ENCODE measurements at places on chromosomes 11 and 22.

DNA sequence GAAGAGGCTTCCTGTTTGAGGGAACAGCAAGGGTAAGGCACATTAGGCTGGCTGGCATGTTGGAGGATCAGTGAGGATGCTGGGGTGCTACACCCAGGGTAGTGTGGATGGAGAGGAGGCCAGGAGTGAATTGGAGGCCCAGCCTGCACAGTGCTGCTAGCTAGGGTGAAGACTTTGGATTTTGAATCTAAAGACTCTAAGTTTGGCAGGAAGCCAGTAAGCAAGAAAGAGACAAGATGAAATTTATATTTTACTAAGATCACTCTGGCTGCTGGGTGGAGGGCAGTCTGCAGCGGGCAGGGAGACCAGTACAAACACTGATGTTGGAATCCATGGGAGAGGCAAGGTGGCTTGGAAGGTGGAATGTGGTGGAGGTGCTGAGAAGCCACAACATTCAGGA is 43.6 kb downstream of the TSPAN18 start:
- DNase-seq, result no peak

GRCh38 chr11:128463979-128464378 is 123.4 kb downstream of the ETS1 start:
- no peak for DNase-seq

GRCh38 chr11:87740451-87740850 is 434.8 kb downstream of the RAB38 start:
- DNase-seq, result no peak

GRCh38 chr11:59368238-59369022 is 9.7 kb downstream of the OR5AN1 start:
- no peak for DNase-seq

- DNase-seq, result no peak
Observed at GRCh38 chr22:21837248-21837979, 30.0 kb downstream of the MAPK1 start.

GRCh38 chr11:134386945-134387344 is 25.1 kb downstream of the B3GAT1 start:
- DNase-seq, result no peak

DNA sequence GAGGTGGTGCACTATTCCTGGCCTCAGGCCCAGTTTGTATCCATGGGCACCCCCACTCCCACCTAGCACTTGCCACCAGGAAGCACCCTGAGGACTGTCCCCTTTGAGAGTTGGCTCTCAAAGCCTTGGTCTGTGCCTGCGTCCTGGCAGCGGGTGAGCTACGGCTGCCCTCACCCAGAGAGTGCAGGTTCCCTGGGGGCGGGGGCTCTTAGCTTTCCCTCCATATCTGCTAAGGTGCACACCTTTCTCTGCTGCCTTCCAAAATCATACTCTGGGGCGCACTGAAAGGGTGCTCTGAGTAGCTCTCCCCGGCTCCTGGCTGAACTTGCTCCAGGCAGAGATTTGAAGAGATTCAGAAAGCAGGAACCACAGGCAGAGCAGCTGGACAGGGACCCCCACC is 7.1 kb downstream of the KCNQ1 start:
- no peak for DNase-seq

GRCh38 chr22:24321999-24322398 is 51.4 kb downstream of the SPECC1L start:
- DNase-seq, result no peak

- no peak for DNase-seq
Observed at GRCh38 chr22:39445678-39446077, 11.1 kb upstream of the MGAT3 start.

DNA sequence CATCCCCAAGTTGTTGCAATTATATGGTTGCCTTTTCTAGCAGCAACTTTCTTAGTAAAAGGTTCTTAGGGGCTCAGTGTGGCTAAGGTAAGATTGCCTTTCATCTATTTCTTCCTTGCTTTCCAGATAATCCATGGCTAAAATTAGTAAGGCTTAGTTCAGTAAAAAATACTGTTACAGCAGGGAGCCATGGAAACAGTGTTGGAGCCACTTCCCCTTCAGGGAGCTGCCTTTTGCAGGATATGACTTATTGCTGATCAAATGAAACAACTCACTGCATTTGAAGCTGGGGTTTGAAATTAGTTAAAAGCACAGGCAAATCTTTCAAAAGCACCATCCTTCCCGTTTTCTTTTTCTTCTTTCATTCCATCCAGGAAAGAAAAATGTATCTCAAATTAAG is 184.3 kb downstream of the C11orf87 start:
- no peak for DNase-seq

DNA sequence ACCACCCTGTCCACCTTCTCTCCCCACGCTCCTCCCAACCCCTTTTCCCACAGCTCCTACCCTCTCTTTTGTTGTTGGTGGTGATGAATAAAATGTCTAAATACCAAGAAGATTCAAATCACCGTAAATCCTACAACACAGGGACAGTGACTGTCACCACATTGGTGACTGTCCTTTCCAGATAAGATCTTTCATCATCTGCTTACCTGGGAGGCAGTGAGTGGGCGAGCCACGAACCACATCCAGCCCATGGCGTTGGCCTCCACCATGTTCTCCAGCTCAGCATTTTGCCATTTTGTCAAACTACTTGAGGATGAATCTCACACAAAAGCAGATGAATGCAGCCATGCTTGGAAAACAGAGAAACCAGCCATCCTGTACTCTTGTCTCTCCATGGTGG is 6.7 kb upstream of the CYTH4 start:
- DNase-seq, result no peak

- peak; percentile 75 for DNase-seq
Observed at GRCh38 chr11:27443227-27443626, 29.4 kb downstream of the LGR4 start.

DNA sequence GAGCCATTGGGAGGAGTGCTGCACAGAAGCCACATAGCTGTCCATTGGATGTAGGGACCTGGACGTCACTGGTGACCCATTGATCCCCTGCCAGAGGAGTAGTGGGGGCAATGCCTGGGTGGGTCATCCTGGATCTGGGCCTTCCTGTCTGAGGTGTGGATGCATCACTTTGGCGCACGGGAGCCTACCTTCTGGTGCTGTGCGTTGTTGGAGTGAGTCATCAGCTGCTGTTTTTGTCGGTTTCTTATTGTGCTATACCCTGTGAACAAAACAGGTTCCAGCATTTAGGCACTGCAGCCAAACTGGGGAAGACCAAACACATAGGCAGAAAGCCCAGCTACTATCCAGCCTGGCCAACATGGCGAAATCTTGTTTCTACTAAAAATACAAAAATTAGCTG is 3.2 kb downstream of the TAF6L start:
- DNase-seq, result no peak

- no peak for DNase-seq
Observed at GRCh38 chr11:44533921-44534711, 31.3 kb upstream of the CD82 start.

GRCh38 chr11:2409126-2409525 is 8.6 kb downstream of the TSSC4 start:
- DNase-seq, result no peak

DNA sequence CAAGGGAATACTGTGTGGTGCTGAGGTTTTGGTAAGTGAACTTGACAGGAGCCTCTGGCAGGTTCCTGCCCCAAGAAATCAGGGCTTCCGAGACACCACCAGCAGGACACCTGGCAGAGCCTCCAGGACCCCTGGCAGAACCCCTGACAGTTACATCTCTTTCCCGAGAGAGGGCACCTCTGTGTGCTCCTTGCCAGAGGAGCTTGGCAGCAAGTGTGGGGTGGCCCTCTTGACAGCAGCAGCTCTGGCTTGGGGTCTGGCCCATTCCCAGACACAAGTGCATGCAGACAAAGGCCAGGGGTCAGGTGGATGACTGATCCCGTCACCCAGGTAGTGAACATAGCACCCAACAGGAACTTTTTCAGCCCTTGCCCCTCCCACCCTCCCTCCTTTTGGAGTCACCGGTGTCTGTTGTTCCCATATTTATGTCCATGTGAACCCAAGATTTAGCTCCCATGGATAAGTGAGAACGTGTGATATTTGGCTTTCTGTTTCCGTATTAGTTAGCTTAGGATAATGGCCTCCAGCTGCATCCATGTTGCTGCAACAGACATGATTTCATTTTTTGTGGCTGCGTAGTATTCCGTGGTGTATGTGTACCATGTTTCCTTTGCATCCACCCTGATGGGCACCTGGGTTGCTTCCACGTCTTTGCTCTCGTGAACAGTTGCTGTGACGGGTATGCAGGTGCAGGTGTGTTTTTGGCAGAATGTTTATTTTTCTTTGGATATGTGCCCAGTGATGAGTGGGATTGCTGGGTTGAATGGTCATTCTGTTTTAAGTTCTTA is 21.2 kb upstream of the OSBPL5 start:
- DNase-seq, result no peak

- DNase-seq, result no peak
Observed at GRCh38 chr22:47175151-47176025, 412.9 kb downstream of the TBC1D22A start.

DNA sequence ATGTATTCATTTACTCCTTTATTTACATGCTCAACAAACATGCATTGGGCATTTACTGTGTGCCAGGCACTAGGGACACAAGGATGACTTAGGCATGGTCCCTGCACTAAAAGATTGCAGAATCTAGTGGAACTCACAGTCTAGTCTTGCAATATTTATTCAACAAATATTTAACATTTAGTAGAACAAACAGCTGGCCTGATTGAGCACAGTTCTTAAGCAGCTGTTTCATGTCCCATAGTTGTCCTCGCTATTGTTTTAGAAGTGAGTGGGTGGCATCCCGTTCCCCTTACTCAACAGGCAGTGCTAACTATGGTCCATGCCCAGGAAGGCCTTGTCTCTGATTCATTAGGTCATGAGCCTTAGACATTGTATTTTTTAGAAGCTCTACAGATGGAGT is 459.9 kb upstream of the CADM1 start:
- DNase-seq, result no peak

- DNase-seq, result peak; percentile 25
Observed at GRCh38 chr22:43412808-43413795, 1.3 kb downstream of the MPPED1 start.

GRCh38 chr11:79258576-79258975 is 182.3 kb downstream of the TENM4 start:
- DNase-seq, result no peak

DNA sequence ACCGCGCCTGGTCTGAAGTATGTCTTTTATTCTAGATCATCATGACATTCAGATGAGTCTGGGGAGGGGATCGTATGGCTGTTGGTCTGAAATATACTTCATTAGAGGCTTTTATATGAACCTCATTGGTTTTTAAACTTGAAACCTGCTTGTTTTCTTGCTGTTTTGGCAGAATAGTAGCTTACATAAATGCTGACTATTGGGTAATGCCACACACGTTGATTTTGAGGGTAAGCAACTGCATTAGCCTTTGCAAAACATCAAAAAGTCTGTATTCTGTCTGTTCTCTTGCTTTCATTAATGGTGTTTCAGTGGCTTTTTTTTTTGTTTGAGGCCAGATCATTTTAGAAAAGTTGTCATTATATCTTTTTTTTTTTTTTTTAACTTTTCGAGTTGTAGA is 14.2 kb downstream of the PPME1 start:
- DNase-seq, result no peak

- no peak for DNase-seq
Observed at GRCh38 chr11:68213135-68213515, at the start of gene KMT5B. KMT5B (minus strand) TSS chr11:68213296; CDS start chr11:68190076, 23,220 bp downstream.

DNA sequence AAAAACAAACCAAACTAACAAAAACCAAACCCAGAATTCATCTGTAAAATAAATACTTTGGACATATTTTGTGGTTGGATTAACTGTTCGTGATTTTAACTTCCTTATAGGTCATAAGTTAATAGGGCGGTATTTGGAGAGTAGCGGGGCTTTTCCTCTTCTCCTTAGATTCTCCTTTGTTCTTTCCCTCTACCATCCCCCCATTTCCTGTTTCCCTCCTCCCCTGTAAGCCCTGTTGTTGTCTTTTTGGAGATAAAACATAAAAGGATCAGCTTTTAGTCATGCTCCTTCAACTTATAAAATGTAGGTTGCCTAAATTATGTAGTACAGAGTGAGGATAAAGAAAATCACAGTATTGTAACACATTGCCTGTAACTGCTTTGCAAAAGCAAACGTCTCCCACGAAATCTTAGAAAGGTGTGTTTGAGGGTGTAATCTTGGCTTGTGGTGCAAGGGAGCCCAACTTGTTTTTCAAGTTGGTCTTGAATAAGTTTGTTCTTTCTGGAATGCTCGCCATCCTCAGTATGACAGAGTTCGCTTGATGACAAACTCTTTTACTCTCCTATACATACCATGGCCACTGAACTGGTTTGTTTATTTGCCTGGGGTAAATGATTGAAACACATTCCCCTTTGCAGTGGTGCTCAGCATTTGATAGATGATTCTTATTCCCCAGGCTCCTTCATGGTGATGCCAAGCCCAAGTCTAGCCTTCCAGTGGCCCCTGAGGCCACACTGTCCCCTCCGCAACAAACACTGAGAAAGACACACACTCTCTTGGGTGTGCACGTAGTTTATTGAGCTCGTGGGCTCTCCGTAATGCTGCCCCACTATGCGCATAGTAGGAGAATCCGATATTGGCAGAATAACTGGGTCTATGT is 49.4 kb downstream of the TEAD1 start:
- DNase-seq, result peak; percentile 53

DNA sequence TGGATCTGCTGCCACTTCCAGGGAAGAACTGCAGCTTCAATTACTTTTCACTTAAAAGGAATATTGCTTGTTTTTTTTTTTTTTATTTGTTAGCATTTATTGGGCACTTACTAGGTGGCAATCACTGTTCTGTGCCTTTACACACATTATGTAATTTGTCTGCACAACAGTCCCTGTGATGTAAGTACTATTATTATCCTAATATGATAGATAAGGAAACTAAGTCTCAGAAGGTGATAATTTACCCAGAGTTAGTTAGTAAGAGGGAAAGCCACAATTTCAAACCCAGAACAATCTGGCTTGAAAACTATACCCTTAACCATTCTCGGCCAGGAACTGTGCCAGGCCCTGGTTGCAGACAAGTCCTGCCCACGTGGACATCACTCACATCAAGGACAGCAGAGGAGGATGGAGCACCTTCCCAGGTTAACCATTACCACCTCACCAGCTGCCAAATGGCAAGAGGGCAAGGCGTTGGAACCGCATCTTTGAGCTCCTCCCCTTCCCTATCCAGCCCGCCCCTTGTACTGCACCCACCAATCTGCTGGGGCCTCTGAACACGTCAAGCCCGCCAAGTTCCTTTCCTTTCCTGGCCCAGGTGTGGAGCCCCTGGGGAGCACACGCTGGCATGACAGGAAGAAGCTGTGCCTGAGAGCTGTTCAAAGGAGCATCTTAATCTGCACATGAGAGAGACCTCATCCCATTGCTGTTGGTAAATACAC is 78.4 kb downstream of the NAV2 start:
- DNase-seq, result no peak

DNA sequence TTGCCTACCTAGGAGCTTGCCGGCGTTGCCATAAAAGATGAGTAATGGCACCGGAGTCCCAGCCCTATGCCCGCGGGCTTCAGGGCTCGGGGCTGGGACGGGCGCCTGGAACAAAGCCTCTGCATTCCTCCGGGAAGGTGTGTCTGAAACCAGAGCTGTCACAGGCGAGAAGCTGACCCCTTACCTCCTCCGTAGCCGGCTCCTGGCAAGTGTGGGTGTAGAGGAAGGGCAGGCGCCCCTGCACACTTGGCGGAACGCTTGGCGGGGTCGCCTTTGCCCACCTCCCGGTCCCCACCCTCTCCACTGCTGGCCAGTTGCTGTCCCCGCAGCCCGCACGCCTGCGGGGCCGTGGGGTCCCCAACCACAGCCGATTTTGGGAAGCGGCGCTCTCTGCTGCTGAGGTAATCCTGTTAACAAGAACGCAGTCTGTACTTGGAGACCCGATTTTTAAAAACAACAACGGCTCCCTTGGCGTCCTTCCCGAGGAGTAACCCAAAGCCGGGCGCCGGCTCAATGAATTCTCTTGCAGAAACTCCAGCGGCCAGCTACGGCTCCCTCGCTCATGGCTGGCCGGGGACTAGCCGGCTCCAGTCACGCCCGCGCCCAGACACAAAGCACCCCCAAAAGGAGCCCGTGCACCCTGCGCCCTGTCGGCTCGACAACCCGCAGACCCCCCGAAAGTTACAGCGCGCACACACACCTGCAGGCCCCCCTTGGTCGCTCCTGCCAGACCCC is 89.2 kb downstream of the PLEKHA7 start:
- DNase-seq, result no peak
